Suprapubic skin (tissue), 4 donors: ENCODE measurements at places on chromosomes 7 and 10.
A peak's percentile ranks its signal among the peaks of the same experiment; 100 is the strongest.

- DNase-seq: no peak
Observed at GRCh38 chr10:42948040-42948439, 128.8 kb upstream of the RET start.

DNA sequence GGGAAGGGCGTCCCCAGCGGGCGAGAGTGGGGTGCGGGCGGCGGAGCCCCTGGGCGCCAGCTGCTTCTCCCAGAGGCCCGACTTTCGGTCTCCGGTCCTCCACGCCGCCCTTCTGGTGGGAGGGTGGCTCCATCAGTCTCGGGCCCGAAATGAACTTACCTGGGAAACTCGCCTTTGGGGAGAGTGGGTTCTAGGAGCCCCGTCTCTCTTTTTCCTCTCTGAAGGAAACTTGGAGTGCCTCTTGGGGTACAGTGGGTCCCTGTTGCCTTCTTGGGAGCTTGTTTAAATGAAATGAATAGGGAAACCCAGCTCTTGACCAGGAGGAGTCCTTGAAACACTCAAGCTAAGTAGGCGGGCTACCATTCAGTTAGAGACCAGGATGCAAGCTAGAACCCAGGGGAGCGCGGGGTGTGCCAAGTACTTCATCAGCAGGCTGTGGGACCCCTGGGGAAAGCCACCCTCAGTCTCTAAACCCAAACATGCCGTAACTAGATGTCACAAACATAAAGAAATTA is 1.3 kb downstream of the SLC26A4 start:
- no peak for DNase-seq

GRCh38 chr7:36215457-36215765 is 62.4 kb downstream of the EEPD1 start:
- no peak for DNase-seq

- no peak for DNase-seq
Observed at GRCh38 chr10:26574783-26575182, 122.7 kb upstream of the PDSS1 start.

- DNase-seq: peak; percentile 63
Observed at GRCh38 chr7:122885583-122886356, 490 bp downstream of the CADPS2 start.
